H9 (cell line): ENCODE measurements at places on chromosomes 11 and 22.

DNA sequence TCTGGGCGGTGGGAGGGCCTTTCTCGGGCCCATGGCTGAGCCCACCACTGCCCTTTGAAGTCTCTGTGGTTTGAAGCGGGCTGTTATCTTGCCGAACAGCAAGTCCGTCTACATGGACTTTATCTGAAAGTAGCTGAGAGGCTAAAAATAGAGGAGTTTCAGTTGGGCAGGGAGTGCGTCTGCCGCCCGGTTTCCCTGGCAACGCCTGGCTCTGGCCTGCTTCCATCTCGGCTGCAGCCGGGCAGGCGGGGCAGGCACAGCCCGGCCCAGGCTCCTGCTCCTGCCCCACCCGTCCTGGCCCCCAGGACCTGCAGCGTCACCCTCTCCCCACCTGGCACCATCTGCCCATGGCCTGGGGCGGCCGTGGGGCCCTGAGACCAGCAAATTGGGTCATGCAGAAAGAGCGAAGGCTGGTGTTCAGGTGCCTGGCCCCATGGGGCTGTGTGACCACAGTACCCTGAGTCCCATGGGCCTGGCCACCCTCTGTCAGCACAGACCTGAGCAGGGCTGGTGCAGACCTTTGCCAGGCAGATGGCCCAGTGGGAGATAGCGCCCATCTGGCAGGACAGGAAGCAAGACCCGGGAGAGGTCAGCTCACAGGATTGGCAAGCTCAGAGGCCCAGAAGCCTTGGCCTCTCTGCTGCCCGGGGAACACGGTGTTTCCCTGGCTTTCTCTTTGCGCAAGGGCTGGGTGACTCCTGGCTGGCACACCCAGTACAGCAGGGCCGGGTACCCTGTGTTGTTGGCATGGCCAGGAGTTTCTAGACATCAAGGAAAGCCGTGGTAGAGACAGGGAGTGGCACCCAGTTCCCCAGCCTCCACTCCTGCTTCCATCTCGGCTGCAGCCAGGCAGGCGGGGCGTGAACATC is 79.1 kb upstream of the KCNQ1OT1 start:
- peak; percentile 28 for DNase-seq

- no peak for DNase-seq
These were observed 74.0 kb upstream of the TTC12 start for GRCh38 chr11:113240389-113240788.

- no peak for DNase-seq
These were observed 20.3 kb upstream of the PGM2L1 start for GRCh38 chr11:74418509-74418895.

GRCh38 chr22:27327981-27328721 is 473.4 kb downstream of the MN1 start:
- peak; percentile 14 for DNase-seq

GRCh38 chr11:121132211-121132976 is 31.4 kb downstream of the TECTA start:
- no peak for DNase-seq

- no peak for DNase-seq
These were observed 36.9 kb downstream of the PACS1 start for GRCh38 chr11:66106786-66107599.

DNA sequence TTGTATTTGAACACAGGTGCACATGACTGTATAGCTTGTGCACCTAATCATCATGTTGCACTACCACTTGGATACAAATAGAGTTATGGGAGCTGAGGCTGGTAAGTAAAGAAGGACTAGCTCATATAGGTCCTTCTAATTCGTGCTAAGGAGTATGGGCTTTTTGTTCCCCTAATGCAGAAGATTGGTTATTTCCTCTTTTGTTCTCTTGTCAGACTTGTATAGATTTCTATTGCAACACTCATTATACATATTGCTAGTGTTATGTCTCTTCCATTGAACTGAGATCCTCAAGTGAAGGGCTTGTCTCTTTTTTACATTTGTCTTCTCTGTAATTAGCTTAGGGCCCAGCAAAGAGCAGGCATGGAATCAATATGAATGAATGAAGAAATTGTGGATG is 54.1 kb upstream of the ARHGAP20 start:
- no peak for DNase-seq

DNA sequence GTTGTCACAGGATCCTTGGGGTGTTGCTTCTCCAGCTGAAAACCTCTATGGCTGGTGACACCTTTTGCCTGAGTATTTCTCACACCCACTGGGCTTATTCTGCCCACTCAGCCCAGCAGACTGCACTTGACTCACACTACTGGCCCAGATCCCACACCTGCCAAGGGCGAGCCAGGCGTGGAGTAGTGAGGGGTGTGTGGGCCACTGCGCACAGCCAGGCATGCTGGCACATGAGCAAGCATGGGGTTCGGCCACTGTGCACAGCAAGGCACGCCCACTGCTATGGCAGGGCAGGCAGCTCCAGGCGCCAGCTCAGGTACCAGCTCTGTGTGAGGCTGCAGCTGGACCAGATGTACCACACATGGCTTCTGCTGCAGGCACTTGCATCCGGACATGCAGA is 116.5 kb upstream of the MTNR1B start:
- DNase-seq: no peak

DNA sequence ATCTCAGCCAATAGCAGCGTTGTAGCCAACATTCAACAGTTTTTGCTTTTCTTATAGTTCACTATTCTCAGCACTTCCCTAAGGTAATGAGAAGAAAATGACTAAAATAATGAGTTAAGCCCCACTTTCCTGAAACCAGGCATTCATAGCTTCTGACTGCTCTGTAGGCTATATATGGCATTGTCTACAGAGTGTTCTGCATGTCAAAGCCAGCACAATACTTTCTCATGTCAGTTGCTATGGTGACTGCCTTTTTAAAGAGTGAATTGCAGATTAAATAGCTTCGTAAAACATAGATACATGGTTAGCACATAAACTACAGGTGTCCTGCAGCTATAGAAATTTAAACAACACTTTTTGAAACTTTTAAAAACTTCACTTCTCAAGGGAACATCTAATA is 1256.1 kb upstream of the CNTN5 start:
- no peak for DNase-seq

- no peak for DNase-seq
These were observed 4.1 kb upstream of the SLC25A1 start for GRCh38 chr22:19182472-19183157.

GRCh38 chr11:129905402-129905801 is 10.0 kb upstream of the NFRKB start:
- DNase-seq: no peak

- peak; percentile 48 for DNase-seq
These were observed 72.0 kb upstream of the MTNR1B start for GRCh38 chr11:92897487-92897886.

GRCh38 chr22:23389271-23390071 is 190.6 kb downstream of the IGLL1 start:
- no peak for DNase-seq

DNA sequence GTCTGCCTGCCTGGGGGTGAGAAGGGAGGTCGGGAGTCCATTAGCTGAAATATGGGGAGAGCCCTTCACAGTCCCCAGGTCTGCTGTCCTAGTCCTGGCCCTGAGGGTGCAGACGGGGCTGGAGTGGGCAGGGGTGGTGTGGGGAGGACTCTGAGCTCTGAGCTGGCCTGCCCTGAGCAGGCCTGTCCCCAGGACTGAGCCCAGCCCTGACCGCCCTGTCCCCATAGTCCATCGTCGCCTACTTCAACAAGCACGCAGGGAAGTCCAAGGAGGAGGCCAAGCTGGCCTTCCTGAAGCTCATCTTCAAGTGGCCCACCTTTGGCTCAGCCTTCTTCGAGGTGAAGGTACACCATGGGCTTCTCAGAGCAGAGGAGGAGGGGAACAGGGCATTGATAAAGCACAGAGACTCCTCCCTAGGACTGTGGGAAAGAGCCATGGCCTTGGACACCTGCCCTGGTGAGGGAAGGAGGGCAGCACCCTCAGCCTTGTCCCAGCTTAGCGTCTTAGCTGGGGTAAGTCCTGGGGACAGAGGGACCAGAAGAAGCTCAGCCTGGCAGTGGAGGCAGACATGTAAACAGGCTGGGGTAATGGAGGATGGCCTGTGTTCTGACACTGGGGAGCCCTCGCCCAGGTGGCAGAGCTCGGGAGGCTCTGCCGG is 83.7 kb downstream of the MYO7A start:
- DNase-seq: no peak

- no peak for DNase-seq
These were observed 559 bp downstream of the SNX19 start for GRCh38 chr11:130915603-130916237.

GRCh38 chr11:107801641-107802040 is 56.9 kb downstream of the SLC35F2 start:
- no peak for DNase-seq

GRCh38 chr22:39947220-39948216 is 12.7 kb upstream of the TMA7B start:
- no peak for DNase-seq
